Progenitor cell of endocrine pancreas (in vitro differentiated cells): ENCODE measurements at places on chromosomes 3 and 15. TPM values are rescaled to one million over a fixed set of nuclear protein-coding genes. Genes with fewer than 3 reads are reported as not detected.

Gene ZNF620
- 23.0 and 26.2 TPM in 2 replicates for total RNA-seq

Gene MYH15
- total RNA-seq: 0.91 and 0.96 TPM in 2 replicates

Gene FAM3D
- total RNA-seq: not detected in 2 replicates

Gene SYNPR
- 13.2 and 13.3 TPM in 2 replicates for total RNA-seq

Gene SI
- 2.0 and 2.7 TPM in 2 replicates for total RNA-seq

GRCh38 chr3:182713743-182714517 is 79.4 kb upstream of the ATP11B start:
- DNase-seq: no peak
